Lower lobe of right lung (tissue), 2 donors: ENCODE measurements at places on chromosomes 6 and 20.

DNA sequence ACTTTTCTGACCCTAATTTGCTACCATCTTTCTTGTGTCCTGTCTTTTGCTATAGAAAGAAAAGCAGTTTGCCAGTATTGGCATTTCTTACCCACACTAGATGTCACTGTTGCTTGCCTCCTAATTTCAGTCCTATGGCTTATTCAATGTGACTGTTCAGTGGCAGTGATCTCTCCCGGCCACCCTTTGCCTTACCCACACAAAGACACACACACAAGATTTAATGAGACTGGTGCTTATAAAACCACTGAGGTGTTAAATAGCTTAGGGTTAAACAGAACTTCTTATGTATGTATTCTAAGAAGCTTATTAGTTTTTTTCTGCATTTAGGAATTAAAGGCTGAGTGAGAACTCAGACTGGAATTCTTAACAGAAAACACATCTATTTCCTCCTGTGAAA is 233.6 kb upstream of the ASCC3 start:
- DNase-seq, result no peak

DNA sequence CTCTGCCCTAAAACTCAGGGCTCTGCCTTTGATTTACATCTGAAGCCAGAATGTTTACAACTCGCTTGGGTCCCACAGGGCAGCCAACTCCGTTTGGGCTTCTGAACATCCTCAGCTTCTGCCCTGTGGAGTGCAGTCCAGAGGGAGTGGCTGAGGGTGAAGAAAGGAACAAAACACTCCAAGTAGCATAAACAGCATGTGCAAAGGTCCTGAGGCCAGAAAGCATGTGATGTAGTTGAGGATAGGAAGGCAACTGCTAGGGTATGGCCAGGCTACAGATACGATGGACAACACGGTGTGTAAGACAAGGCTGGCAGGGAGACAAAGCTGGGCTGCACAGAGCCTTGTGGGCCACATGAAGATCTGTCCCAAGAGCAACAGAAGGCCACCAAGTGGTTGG is 12.5 kb downstream of the JAG1 start:
- no peak for DNase-seq

GRCh38 chr6:165729307-165729936 is 66.4 kb upstream of the PDE10A start:
- DNase-seq, result no peak

- DNase-seq, result no peak
Observed at GRCh38 chr6:148146717-148147462, 195.7 kb upstream of the SASH1 start.

GRCh38 chr20:22946596-22946995 is 88.5 kb upstream of the SSTR4 start:
- DNase-seq, result no peak

- DNase-seq, result no peak
Observed at GRCh38 chr20:36847009-36847709, 28.8 kb upstream of the TLDC2 start.

DNA sequence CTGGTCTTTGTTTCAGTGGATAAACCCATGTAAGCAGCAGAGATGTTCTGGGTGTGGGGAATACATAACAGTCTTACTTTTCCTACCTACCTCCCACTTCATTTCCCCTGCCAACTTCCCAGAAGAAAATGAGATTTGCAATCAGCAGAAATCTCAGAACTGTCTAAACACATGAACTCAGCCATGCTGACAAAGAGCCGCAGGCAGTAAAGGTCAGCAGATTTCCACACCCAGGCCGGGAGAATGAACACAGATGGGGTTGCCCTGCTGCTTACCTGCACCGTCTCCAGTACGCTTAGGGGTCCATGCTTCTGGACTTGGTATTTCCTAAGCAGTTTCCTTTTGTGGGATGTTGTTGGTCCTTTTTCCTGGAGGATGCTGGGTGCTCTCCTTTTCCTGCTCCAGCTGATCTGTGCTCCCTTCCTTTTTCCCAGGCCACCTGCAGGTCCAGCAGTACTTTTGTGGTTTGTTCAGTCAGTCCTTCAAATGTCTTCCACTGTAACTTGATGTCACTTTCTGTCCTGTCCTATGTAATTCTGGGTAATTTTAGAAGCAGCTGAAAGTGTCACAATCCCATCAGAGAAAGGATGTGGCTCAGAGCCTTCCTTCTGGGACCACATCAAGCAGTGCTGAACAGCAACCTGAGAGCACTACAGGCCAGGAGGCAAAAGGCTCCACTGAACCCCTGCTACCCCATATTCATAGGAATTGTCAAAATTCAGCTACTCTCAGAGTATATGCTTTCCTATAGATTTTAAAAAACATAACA is 129.0 kb downstream of the CEP57L1 start:
- DNase-seq, result no peak

DNA sequence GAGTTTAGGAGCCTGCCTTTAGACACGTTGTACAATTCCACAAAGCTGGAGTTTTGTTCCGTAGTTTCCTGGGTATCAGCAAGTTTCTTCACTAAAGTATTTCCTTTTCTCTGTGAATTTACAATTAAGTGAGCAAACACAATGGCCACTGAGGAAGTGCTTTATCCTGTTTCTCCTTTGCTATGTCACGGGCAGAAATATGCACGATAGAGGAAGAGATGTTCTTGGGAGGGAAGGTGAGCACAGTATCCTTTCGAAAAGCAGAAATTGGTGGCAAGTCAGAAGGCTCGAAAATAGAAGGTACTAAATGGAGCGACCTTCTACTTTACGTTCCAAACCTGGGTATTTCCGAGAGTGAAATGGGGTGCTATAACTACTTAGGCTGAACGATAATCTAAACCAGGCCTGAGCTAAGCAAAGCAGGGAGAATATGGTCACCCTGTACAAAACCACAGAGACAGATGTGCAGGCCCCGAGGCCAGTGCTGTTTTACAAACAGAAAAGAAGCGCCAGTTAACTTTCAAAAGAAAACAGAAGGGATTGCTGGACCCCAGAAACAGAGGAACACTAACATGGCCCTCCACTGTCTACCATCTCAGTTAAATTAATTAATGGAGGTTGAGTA is 259.6 kb downstream of the TBC1D7 start:
- no peak for DNase-seq

- DNase-seq, result no peak
Observed at GRCh38 chr6:45982280-45983036, 33.2 kb downstream of the CLIC5 start.

DNA sequence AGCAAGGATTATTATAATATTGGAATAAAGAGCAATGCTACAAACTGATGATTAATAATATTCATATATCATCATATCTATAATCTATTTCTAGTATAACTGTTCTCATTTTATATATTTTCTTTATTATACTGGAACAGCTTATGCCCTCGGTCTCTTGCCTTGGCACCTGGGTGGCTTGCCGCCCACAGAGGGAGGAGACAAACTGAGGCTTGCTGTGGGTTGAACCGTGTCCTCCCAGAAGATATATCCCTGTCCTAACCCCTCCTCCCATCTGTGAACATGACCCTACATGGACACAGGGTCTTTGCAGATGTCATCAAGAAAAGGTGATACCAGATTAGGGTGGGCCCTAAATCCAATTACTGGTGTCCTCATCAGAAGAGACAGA is 4.7 kb downstream of the RNASET2 start:
- DNase-seq, result no peak

GRCh38 chr6:136826216-136826615 is 3.8 kb downstream of the PEX7 start:
- no peak for DNase-seq

DNA sequence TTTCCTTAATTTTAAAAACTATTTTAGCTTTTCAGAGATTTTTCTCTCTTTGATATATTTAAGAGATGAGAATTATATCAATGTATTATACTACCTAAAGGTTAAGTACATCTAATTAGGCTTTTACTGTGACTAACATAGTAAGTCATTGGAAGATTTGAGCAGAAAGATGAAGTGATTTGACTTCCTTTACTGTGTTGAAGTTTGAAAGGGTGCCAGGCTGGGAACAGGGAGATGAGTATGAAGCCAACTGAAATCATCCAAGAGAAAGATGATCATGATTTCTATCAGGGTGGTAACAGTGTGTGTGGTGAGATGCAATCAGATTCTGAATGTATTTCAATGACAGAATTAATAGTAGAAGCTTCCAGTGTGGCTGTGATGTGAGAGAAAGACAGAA is 87.3 kb downstream of the TRDN start:
- no peak for DNase-seq

GRCh38 chr6:108193131-108193530 is 27.3 kb downstream of the NR2E1 start:
- no peak for DNase-seq

DNA sequence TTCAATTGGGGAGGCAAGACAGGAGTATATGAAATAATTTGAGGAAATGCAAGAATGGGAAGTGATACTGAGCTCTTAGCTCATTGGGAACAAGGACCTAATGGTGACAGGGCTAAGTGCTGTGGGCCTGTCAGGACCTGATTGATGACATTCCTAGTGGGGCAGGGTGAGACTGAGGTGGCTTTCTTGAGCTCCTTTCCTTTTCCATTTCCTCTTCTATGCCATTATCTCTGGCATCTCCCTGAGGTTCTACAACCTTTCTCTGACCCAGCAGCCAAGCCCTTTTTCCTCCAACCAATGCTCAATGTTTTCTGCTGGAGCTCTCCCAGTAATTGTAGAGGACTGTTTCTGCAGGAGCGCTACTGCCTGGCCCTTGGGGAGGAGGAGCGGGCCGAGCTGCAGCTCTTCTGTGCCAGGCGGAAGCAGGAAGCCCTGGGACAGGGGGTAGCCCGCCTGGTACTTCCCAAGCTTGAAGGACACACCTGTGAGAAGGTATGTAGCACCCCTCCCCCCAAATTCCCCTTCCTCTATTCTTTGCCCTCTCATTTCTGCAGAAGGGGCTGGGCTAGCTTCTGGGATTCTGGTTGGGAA is 2.8 kb upstream of the TOMM6 start:
- no peak for DNase-seq

DNA sequence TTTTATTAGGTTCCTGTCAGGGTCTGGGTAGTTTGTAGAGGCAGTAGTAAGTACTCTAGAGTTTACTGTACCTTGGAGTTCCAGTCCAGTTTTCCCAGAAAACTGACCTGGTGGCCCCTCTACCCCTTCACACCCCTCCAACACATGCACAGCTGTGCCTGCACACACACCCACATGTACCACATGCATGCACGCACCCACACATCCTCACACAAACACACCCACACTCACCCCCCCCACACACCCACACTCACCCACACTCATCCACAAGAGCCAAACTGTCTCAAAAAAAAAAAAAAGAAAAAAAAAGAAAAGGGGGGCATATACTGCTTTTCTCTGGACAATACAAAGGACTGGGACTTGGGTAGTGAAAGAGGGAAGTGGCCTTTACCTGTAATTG is 570.5 kb downstream of the QKI start:
- DNase-seq, result no peak

DNA sequence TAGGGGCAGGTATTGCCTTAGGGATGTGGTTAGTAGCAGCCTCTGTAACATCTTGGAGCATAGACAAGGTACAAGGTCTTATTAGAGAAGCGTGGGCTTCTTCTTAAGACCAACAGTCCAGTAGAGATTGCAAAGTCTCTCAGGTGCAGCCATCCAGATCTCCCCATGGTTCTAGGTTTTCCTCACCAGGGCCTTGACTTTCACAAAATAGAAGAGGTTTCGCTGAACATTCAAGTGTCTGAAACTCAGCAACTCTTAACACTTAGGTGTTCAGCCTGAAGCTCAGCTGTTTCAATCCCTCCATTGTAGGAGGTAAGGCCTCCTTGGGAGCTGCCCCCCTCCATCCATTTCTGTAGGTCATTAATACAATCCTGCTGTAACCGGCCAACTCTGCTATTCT is 44.4 kb downstream of the GOPC start:
- no peak for DNase-seq

- no peak for DNase-seq
Observed at GRCh38 chr20:54624706-54625390, 149.5 kb downstream of the DOK5 start.

GRCh38 chr20:15310361-15310760 is 972.9 kb upstream of the FLRT3 start:
- no peak for DNase-seq

DNA sequence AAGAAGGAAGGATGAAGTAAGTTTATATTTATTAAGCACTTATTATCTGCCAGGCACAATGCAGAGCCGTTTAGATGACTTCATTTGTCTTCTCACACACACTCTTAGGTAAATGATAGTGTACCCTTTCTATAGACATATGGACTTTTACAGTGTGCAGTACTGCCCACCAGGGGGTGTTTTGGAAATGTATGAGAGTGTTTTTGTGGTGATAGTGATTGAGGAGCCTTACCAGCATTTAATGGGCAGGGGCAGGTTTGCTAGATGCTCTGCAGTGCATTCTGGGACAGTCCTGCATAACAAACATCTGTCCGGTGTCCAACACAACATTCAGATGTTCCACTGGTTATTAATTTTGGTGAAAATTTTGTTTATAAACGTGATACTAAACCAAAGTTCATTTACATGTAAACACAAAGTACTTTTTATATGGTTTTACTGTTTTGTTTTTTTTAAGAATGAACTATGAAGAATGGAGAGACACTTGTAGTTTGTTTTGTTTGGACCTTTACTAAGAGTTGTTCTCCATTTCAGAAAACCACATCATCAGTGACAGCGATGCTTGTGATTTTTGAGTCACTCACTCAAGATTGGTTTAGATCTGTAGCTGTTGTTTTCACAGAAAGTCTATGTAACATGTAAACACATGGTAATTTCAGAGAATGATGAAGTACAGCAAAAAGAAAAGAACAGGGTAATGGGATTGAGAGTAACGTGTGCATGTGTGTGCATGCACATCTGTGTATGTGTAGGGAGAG is 19.9 kb downstream of the KCNS1 start:
- DNase-seq, result no peak

DNA sequence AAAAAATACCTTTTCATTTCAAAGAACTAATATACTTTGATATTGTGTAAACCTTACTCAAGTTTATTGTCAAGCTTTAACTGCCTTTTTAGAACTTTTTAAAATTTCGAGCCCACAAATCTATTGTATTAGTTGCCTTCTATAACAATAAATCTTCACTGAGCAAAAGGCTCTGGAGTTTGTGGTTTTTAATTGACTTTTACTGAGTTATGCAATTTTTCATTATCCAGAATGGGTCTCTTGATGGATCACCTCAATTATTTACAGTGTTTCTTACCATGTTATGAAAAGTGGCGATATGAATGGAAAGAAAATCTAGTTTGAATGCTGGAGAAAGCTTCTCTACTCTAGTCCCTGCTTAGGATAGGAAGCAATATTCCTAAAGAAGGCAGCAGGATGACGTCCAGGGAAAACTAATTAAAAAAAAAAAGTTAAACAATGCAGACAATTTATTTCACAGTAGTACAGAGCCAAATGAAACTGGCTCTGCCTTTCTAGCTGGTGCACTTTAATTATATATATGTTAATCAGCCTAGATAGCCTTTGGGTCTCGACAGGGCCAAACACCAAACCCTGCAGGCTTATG is 5.0 kb downstream of the ID4 start:
- DNase-seq, result no peak

DNA sequence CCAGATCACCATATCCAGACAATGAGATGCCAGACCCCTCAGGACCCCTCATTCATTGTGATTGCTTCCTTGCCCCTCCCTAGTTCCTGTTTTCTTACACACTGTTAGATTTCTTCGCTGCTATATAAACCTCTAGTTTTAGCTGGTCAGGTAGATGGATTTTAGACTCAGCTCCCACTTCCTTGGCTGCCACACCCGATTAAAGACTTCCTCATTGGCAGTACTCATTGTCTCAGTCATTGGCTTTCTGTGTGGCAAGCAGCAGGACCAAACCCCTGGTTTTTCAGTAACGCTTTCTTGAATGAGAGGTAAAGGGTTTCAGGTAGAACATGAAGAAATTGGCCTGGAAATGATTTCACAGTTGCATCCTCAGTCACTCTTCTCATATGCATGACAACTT is 47.9 kb downstream of the QRSL1 start:
- DNase-seq, result no peak
